ENCODE measurements at places on chromosomes 3 and 15. TPM values are rescaled to one million over a fixed set of nuclear protein-coding genes. Genes with fewer than 3 reads are reported as not detected.

Gene RTP3
- not detected for total RNA-seq

Gene ALS2CL
- 3.9 TPM for total RNA-seq

DNA sequence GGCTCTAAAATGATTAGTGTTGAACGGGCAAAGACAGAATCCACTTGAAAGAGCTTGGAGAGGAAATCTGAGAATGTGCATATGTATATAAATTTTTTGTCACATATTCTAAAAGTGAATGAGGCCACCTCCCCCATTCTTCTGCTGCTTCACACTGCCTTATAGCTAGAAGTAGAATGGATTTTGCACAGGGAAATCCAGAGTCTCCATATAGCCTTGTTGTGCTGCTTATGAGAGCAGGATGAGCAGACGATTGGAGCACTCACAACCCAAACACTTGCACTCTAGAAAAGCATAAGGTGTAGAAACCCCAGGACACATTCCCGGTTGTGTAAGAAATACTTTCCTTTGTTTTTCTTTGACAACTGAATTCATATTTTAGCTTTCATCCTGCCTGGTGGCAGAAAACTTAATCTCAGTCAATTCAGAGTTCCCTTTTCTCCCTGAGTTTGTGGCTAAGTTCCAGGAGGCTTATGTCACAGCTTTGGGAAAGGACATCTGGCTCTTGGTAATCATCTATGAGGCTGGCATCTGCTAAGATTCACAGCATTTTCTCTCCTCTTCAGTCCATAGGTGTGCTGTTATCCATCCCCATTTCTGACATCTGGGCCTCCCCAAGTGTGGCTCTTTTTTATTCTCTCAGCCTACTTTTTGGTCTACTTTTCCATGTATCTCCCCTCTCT, 188.4 kb upstream of the PFN2 start:
- DNase-seq: no peak

Gene MSL2
- 8.9 TPM for total RNA-seq

- peak; percentile 64 for DNase-seq
Measured at GRCh38 chr15:43903864-43904290, 77.1 kb downstream of the WDR76 start.

GRCh38 chr3:46283881-46284450, 41.7 kb downstream of the CCR3 start:
- no peak for DNase-seq

DNA sequence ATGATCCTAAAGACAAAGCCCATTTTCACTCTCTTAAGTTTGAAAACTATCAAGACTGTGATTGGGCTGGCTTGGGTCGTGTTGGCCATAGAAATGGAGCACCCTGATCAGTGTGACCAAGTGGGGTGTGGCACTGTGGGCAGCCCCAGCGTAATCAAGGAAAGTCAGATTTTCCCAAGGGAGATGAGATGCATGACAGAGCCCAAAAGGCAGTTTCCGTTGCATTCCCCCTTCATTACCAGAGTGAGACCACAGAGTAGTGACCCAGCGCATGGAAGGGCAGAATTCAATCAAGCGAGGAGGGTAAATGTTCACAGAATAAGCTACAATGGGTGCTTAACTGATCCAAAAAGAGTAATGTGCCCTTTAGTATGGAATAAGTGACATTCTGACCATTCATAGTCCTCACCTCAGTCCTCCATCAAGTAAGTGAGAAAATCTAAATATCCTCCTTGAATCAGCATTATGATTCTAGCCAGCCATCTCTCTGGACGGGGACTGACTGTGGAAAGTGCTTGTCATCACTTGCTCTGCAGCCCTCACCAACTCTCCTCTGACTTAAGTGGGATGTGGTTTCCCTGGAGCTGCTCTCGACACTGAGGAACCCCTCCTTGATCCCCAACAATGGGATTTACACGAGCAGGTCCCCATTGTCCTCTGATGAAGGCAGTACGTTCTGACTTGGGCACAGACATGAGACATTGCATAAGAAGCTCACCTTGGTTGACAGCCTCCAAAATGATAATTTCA, 430.5 kb downstream of the OCA2 start:
- DNase-seq: no peak

GRCh38 chr3:53682807-53683206, 163.4 kb downstream of the CHDH start:
- DNase-seq: no peak

- DNase-seq: no peak
Measured at GRCh38 chr15:52717481-52717880, 38.3 kb upstream of the ATOSA start.

DNA sequence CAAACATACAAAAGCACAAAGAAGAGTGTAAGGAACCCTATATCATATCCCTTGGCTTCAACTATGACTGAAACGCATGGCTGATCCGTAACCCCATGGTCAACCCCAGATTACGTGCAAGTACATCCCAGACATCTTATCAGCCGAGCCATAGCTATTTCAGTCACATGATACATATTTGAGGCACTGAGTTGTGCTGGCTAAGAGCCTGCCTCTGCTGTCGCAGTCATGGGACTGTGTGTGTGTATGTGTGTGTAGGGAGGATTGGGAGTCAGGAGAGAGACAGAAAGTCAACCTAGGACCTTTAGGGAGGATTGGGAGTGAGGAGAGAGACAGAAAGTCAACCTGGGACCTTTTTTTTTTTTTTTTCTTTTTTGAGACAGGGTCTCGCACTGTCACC, 8.4 kb downstream of the ST6GAL1 start:
- no peak for DNase-seq

Measured in HT1080 (cell line).